ENCODE measurements at places on chromosomes 1 and 21. TPM values are rescaled to one million over a fixed set of nuclear protein-coding genes. Genes with fewer than 3 reads are reported as not detected.

Gene CCT3
- 380 TPM for total RNA-seq

Gene CLDN17
- total RNA-seq, result not detected

Gene NBPF19
- total RNA-seq, result 3.7 TPM

Gene EPHX1
- total RNA-seq, result 26.1 TPM

Gene COG2
- 13.8 TPM for total RNA-seq

Gene TSTD1
- 0.82 TPM for total RNA-seq

Gene LCE3C
- total RNA-seq, result not detected

Gene DAB1
- not detected for total RNA-seq

Gene S100A7
- total RNA-seq, result not detected

Gene LCE1F
- not detected for total RNA-seq

Gene ALG14
- total RNA-seq, result 0.73 TPM

Gene AJAP1
- 1.5 TPM for total RNA-seq

Gene DISC1
- 22.1 TPM for total RNA-seq

Gene ARHGAP29
- total RNA-seq, result 221 TPM

Gene GJB5
- total RNA-seq, result not detected

Gene AVPR1B
- total RNA-seq, result not detected

Gene EXO1
- 4.3 TPM for total RNA-seq

Gene LCE2B
- not detected for total RNA-seq

Gene FAM163A
- total RNA-seq, result 1.5 TPM

Gene CELA2B
- total RNA-seq, result not detected
